ENCODE measurements at places on chromosomes 11 and 22.
A peak's percentile ranks its signal among the peaks of the same experiment; 100 is the strongest.

DNA sequence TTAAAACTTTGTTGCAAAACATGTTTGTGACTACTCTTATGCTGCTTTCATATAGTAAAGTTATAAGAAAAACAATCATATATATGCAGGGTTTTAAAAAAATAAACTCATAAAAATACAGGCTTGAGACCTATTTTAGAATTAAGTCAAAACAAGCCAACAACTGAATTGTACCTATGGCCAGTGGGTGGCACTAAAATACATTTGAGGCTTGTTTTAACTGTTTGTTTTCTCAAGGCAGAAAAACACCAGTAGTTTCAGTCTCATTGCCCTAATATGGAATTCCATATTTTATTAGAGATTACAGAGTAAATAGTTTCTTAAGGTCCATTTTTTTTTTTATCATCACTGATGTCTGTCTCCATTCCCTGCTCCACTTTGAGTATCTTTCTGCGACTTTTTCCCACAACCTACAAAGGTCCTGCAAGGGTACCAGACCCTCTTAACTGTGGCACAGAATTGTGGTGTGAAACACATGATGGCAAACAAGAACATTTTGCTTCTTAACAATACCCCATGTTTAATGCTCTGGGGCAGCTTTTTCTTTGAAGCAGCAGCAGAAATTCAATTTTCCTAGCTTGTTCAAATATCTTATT is 8.5 kb upstream of the CCDC89 start:
- no peak for DNase-seq

- DNase-seq, result no peak
Measured at GRCh38 chr22:50217543-50218152, 16.8 kb downstream of the SELENOO start.

DNA sequence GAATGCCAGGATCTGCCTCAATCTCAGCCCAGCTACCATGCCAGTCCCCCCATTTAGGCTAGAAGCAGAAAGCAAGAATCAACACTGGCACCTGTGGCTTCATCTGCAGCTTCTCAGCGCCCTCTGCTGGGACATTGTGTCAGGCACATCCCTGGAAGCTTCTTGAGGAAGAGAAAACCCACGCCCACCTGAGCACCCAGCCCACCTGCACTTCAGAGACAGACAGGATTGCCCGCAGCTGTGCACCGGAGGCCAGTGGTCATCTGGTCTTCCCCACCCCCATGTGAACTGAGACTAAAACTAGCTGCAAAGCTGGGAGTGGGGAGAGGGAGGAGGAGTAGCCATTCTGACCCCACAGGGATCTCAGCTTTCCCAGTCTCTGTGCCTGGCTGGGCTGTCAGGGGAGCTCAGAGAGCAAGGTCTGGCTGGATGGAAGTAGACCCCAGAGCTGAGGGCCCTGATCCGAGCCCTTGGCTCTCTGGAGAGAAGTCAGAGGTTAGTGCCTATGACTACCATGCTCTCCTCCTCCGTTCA is 66.8 kb downstream of the FEZ1 start:
- DNase-seq, result peak; percentile 13

GRCh38 chr11:100969008-100969407 is 160.6 kb downstream of the PGR start:
- DNase-seq, result no peak

- no peak for DNase-seq
Measured at GRCh38 chr11:80733790-80734189, 1293.0 kb upstream of the TENM4 start.

- no peak for DNase-seq
Measured at GRCh38 chr11:87374038-87374807, 336.5 kb downstream of the TMEM135 start.

DNA sequence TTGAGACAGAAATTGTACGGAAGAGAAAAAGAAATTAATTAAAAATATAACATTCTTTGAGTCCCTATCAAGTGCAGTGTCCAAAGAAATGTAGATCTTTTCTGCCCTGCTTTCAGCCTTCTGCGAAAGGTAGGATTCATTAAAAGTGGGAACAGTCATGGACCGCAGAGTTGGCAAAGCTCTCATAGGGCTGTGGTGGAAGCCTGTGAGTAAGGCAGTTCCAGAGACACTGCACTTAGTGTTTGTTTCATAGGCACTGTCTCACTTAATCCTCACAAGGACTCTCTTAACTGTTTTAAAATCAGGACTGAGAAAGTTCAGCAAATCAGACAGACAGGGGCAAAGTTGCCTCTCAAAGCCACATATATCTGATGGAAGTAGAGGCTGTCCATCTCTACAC is 5.5 kb downstream of the MRGPRX2 start:
- no peak for DNase-seq

DNA sequence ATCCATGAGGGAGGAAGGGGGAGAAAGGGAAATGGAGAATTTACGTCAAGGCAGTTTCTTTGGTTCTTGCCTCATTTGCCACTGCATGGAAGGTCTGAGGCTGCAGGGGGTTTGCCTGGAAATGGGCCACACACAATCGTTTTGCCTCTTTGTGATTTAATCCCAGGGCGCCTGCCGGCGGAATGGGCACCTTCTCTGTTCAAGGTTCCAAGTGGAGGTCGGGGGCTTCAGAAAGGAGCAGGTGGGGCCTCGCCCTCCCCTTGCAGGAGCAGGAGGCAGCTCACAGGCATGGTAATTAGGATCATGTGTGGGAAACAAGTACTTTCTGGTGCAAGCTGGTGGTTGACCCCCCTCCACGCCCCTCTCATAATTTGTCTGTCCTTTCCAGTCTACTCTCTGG is 29.9 kb downstream of the MPPED1 start:
- DNase-seq, result no peak

- no peak for DNase-seq
Measured at GRCh38 chr11:85845124-85845631, 10.0 kb upstream of the CCDC83 start.
